ENCODE measurements at places on chromosomes 11 and 22.

GRCh38 chr11:17906436-17906835 lies 106.4 kb downstream of the SERGEF start:
- peak; percentile 13 for DNase-seq

GRCh38 chr11:34758262-34758661 lies 137.4 kb downstream of the EHF start:
- DNase-seq: no peak

DNA sequence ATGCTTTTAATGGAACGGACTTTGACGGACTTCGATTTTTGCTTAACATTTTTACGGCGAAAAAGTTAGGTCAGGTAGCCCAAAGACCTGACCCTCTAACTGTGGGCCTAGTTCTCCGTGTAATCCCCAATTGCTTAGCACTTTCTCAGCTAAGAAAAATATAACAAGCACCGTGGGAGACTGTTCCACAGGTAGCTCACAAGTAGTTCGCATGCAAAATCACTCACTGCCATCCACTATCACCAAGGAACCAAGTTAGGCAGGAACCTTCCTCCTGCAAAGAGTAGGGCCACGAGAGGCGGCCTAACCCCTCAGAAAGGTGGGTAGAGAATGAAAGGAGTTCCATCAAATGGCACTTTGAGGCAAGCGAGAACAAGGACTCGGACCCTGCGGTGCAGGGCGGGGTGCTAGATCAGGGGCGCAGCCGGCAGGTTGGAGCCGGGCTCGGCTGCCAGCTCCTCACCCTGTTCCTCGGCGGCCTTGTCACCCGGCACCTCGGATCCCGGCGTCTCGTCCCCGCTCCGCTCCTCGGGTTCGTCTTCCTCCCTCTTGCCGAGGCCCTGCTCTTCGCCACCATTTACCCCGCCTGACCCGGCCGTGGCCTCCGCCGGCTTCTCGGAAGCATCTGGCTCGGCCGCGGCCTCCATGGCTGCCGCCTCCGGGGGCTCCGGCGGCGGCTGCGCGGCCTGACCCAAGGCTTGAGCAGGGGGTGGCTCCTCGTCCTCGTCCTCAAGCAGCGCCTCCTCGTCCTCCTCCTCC lies 922 bp downstream of the HNRNPUL2 start:
- DNase-seq: no peak

- DNase-seq: peak; percentile 87
These were observed 13.2 kb downstream of the OTUB1 start for GRCh38 chr11:63999349-64000025.

- DNase-seq: no peak
These were observed 17.9 kb upstream of the KCNQ1OT1 start for GRCh38 chr11:2717561-2718325.

DNA sequence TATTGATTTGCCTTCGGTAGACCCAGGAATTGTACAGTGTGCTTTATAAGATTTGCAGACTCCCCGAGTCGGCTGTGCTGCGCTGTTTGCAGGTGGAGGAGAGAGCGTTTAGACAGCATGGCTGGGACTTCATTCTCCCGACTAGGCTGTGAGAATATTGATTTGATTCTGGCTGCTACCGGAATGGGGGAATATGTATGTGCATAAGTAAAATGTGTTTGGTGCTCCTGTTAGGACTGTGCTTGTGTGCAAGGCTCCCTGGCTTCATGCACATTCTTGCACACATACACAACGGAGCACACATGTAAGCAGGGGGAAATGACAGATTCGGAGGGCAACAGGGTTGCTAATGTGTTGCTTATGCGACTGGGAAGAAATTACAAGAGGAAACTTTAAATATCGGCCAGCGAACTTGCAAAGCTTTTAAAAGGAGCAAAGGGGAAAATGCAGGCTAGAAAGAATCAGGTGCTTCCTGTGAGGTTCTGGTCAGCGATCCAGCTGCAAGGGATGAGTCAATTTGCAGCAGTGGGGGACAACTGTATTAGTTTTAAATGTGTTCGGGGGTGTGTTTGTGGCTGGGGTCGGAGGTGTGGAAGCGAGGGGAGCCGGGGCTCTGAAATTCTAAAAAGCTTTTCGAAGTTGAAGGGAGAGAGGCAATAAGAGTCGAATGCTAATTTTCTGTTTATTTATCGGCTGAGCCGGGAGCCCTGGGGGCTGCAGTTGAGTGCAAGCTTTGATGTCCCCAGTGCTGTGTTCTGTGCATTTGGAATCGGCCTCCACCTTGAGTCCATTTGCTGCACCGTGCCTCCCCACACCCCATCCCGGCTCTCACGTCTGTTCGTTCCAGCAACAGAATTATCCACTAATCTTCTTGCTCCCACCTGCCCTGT lies 731 bp downstream of the NTM start:
- no peak for DNase-seq

- DNase-seq: no peak
These were observed 32.1 kb downstream of the SNU13 start for GRCh38 chr22:41656556-41656955.

DNA sequence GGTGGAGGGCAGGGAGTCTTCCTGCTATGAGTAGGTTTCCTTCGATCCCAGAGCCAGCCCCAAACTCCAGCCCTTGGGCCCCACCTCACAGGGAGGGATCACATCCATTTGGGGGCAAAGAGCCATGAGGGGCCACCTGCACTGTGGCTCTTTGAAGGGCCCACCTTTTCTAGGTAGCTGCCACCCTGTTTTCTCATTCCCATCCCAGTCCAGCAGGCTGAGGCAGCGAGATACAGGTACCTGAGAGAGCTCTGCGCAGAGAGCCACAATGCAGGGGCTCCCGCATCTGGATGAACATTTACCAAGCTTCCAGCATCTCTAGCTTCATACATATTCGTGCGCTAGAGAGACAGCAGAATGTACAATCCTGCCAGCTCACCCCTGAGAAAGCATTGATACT lies 16.3 kb downstream of the FXYD6 start:
- DNase-seq: no peak

- DNase-seq: no peak
These were observed 4.7 kb upstream of the JAM3 start for GRCh38 chr11:134063991-134064747.

DNA sequence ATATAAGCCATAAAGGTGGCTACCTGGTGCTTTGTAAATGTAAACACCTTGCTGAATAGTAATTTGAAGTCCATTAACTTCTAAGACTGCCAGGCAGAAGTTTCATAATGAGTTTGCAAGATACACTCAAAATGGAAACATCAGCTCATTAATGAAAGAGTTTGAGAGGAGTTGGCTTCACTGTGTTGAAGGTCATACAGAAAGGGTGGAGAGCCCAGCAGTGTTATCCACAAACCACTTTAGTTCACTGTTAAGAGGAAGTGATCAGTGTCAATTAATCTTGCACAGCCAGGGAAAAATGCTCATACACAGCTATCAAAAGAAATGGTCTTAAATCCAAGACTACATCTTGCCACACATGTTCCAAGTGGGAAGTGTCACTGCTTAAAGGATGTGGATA lies 689.4 kb downstream of the JRKL start:
- DNase-seq: no peak

- DNase-seq: no peak
These were observed 383.3 kb downstream of the MN1 start for GRCh38 chr22:27418261-27418660.
